ENCODE measurements at places on chromosomes 6 and 20.

DNA sequence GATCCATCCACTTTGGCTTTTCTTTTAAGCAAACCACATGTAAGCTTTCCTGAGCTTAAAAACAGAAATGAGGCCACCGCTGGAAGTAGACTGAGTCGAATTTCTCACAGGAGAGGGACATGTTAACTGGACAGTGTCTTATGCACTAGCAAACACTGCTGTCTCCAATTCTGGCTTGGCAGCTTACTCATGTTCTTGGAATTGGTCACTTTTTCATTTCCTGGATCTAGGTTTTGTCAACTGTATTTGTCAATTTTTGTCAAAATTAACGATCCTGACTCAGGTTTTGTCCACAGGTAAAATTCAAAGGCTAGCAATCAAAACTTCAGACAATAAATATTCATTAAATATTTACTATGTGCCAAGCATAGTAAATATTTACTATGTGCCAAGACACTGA lies 601.5 kb downstream of the RNF144B start:
- DNase-seq = no peak

- no peak for DNase-seq
Observed at GRCh38 chr6:154202339-154202738, 154.3 kb downstream of the IPCEF1 start.

DNA sequence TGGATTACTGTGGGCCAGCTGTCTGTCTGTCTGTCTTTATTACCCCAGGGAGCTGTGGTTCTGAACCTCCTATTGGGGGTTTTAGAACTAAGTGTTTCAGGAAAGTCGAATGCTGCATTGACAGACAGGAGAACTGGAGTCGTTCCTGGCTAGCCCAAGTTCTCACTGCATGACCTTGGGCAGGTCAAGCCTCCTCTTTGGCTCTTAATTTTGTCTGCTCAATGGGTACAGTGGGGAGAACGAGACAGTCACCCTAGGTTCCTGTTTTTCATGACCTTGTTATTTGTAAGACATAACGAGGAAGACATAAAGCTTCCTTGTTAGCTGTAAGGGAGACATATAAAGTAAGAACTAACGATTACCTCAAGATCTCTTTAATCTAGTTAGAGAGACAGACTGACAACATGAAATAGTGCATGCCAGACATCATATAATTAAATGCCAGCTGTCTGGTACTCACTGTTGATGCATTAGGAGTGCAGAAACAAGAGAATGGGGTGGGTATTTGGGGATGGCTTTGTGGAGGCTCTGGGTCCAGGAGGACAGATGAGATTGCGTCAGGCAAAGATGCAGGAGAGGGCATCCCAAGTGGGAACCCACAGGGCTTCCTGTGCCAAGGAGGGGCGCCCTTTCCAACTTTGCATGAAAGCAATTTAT lies 3.7 kb upstream of the CCDC167 start:
- no peak for DNase-seq

DNA sequence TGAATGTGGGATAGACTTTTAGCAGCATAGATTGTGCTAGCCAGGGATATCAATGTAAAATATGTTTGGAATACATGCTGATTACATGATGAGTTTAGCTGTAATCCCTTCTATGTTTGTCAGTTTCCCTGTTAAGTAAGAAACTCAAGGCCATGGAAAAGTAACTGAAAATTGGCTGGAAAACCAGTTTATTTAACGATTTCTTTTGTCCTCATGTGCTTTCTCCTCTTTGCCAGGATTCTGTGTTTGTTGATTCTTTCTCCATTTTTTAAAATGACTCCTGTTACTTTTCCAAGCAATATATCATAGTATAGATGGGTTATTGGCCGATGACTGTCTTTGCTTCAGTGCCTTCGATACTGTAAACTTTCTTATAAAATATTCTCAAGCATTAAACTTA lies 87.5 kb downstream of the SAMD5 start:
- no peak for DNase-seq
